ENCODE measurements at places on chromosomes 3 and 15. TPM values are rescaled to one million over a fixed set of nuclear protein-coding genes. Genes with fewer than 3 reads are reported as not detected.

GRCh38 chr3:156619376-156619775 is 55.0 kb upstream of the TIPARP start:
- DNase-seq, result no peak

Gene MTMR10
- polyA plus RNA-seq, result 70.9 TPM

Gene SMCO1
- polyA plus RNA-seq, result not detected

- no peak for DNase-seq
These were observed 65.9 kb downstream of the CPN2 start for GRCh38 chr3:194285024-194285849.

Gene CDHR4
- 0.28 TPM for polyA plus RNA-seq

DNA sequence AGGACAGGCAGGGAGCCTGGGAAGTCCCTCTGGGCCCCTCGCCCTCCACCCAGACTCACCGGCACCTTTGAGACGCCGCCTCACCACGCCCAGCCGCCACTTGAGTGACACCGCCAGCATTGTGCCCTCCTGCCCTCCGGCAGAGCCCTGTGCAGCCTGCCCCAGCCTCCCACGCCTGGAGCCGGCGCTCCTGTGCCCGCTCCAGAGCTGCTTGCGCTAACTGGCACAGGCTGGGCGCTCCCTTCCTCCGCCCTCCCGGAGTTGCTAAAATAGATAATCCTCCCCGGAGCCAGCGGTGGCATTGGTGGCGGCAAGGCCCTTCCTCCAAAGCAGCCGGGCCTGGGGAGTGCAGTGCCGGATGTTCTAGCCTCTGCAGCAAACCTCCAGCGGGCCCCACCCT is 15.7 kb upstream of the GRIP2 start:
- peak; percentile 35 for DNase-seq

Gene ITIH1
- polyA plus RNA-seq, result not detected

DNA sequence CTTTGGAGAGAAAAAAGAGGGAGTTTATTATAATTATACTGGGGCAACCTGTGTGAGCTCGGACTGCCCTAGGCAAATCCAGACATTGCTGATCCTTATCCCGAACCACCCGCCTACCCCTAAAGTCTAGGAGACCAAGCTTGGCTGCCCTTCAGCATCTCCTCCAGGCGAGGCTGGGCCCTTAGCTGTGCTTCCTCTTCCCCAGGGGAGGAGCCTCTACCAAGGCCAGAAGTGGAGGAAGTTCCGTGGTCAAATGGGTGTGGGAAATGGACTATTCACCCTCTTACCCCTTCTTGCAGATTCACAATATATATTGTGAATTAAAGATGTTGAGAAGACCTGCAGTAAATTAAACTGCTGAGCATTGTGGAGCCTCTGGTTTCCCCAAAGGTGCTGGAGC is 158.3 kb upstream of the HES1 start:
- no peak for DNase-seq

DNA sequence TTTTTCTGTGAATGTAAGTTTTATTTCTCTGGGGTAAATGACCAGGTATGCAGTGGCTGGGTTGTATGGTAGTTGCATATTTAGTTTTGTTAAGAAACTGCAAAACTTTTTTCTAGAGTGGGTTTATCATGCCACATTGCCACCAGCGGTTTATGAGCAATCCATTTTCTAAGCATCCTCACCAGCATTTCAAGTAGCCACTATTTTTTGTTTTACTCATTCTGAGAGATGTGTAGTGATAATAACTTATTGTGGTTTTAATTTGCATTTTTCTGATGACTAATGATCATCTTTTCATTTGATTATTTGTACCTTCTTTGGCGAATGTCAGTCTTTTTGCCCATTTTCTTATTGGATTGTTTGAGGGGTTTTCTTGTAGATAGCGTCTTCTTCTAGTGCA is 56.2 kb downstream of the SPRED1 start:
- DNase-seq, result no peak

Gene CD200
- polyA plus RNA-seq, result 41.6 TPM

DNA sequence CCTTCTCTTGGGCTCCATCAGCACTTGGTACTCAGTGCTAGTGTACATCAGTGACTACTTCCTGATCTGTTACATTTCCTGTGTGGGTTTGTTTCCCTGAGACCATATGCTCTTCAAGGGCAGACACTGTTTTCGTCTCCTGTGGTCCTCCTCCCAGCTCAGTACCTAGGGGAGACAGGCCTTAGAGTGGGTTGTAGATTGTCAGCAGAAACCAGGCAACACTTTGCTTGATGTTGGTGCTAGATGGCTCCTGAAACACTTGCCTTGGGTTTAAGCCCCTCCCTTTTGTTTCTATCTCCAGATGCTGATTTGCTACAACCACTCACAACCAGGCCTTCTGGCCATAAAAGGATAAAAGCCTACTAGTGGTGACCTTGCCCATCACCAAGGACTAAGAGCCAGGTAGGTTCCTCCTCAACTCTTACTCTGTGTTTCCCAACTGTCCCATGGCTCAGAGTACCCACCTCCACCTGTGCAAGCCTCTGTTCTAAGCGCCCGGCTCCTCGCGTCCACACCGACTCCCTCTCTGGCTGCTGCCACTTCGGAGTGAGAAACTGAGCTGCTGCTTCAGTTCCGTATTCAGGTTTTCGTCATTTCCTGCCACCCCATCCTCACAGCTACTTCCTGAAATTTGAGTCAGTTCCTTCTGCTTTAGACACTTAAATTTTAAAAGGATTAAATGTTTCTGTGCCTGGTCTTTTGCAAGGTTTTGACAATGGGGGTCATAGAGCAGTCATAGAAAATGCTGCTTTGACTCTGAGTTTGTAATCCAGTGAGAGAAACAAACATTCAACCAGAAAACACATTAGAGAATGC is at the start of gene HCLS1:
Gene HCLS1, minus strand, starts transcription at position 548 of the 816 bp plus-strand sequence. CDS start 2,556 bp downstream, outside the sequence.
- no peak for DNase-seq

GRCh38 chr3:180085122-180085710 is 48.5 kb upstream of the PEX5L start:
- DNase-seq, result no peak

DNA sequence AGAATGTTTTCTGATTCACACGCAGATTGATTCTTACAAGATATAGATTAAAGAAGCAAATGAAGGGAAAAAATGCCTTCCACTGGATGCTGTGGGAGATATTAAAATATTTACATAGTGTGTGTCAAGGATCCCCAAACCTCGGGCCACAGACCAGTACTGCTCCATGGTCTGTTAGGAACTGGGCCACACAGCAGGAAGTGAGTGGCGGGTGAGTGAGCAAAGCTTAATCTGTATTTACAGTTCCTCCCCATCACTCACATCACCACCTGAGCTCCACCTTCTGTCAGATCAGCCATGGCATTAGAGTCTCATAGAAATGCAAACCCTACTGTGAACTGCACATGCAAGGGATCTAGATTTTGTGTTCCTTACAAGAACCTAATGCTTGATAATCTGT is 552.6 kb upstream of the GOLIM4 start:
- DNase-seq, result no peak

- DNase-seq, result no peak
These were observed 132.1 kb upstream of the TMC3 start for GRCh38 chr15:81506071-81506470.

DNA sequence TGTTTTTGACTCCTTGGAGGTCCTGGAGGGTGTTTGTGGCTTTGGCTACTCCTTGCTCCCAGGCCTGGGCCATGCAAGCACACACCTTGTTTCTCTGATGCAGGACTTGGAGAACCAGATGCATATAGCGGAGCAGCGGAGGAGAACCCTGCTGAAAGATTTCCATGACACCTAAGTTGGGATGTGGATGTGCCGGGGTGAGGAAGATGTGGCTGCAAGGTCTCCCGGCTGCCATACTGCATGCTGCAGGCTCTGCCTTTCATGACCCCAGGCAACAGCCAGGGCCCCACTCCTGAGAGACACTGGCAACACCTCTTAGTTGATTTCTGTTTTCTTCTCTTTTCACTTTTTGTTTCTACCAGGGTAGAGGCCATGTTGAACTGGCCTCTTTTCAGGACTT is 6.9 kb upstream of the P4HTM start:
- DNase-seq, result no peak

- DNase-seq, result no peak
These were observed 429.3 kb upstream of the AZI2 start for GRCh38 chr3:28777806-28778475.

DNA sequence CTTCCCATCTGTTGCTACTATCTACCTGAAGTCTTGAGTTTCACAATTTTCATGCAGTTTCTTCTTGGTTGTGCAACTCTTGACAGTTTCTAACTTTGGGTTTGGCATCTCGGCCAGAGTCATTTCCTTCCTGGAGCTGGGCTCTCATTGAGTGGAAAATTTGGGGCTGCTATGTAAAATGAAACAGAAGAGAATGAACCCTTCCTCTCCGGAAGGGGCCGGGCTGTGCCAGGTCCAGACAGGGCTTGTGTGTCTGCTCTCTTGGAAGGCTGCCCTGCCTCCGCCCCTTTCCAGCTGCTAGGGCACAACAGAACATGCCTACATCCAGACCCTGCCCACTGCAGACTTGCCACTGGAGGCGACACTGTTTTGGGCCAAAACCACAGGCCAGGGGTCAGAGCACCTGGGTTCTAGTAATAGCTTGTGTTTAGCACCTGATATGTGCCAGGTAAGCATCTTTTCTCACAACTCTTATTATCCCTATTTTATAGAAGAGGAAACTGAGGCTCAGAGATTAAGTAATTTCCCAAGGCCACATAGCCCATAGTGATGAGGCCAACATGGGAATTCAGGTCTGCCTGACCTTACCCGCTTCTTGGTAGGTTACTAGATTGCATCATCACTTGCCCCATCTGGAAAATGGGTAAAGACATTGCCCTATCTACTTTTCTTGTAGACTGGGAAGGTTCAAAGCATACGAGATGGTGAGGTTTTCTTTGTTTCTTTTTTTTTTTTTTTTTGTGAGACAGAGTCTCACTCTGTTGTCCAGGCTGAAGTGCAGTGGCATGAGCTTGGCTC is 25.0 kb downstream of the IRAK2 start:
- no peak for DNase-seq

- no peak for DNase-seq
These were observed 40.0 kb downstream of the MUC4 start for GRCh38 chr3:195771646-195772300.

Gene PLSCR5
- not detected for polyA plus RNA-seq

DNA sequence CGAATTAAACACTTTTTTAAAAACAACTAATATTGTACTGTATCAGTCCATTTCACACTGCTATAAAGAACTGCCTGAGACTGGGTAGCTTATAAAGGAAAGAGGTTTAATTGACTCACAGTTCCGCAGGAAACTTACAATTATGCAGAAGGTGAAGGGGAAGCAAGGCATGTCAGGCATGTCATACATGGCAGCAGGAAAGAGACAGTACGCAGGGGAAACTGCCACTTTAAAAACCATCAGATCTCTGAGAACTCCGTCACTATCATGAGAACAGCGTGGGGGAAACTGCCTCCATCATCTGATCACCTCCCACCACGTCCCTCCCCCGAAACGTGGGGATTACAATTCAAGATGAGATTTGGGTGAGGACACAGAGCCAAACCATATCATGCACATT is 162.8 kb upstream of the TPM1 start:
- DNase-seq, result no peak

GRCh38 chr3:99951701-99952100 is 134.0 kb downstream of the CMSS1 start:
- DNase-seq, result no peak

DNA sequence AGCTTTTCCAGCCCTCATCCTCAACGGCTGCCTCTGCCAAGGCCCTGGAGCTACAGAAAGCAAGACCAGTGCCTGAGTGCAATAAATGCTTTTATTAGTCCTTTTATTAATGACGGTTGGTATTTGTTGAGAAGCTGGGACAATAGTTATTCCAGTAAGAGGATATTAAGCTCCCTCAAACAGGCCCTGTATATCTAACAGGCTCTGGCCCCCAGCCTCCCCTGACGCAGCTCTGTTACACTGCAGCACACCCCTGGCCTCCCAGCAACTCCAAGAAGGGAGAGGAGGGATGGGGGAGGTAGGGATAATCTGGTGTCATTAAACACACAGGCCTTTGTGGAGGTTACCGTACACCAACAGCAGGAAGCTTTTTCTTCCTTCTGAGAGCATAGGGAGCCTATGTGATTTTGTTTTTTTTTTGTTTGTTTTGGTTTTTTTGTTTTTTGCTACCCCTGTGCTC is 30.8 kb upstream of the MAGEF1 start:
- no peak for DNase-seq

- DNase-seq, result peak; percentile 13
These were observed at the start of gene SLC6A11 for GRCh38 chr3:10816019-10816862. Gene SLC6A11 (plus strand): TSS chr3:10816228. CDS start chr3:10816266, 38 bp downstream.

- DNase-seq, result no peak
These were observed 25.0 kb downstream of the MITF start for GRCh38 chr3:69764121-69764741.
